ENCODE measurements at places on chromosomes 12 and 14. TPM values are rescaled to one million over a fixed set of nuclear protein-coding genes. Genes with fewer than 3 reads are reported as not detected.

DNA sequence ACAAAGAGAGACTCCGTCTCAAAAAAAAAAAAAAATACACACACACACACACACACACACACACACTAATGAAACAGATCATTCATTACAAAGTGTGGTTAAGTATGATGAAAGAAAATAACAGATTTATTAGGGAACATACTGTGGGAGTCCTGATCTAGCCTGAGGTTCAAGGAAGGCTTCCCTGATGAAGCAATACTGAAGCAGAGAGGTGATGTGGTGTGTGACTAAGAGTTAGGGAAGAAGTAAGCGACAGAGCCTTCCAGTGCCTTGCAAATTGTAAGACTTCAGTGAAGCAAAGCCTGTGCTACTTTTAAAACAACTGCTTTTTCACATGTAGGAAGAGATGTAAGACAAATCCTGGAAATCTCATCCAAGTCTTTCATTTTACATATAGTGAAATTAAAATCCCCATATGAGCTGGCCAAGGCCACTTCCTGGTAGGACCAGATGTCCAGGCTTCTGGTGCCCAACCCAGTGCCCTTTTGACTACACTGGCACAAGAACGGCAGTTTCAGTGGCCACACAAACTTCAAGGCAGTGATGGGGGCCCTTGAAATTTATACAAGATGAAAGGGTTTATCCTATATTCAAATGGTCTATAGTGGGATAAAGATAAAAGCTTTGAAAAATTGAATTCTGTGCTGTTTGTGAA is 86.2 kb downstream of the STON2 start:
- no peaks in the 10 kb centered on the region for H3K36me3 ChIP-seq

DNA sequence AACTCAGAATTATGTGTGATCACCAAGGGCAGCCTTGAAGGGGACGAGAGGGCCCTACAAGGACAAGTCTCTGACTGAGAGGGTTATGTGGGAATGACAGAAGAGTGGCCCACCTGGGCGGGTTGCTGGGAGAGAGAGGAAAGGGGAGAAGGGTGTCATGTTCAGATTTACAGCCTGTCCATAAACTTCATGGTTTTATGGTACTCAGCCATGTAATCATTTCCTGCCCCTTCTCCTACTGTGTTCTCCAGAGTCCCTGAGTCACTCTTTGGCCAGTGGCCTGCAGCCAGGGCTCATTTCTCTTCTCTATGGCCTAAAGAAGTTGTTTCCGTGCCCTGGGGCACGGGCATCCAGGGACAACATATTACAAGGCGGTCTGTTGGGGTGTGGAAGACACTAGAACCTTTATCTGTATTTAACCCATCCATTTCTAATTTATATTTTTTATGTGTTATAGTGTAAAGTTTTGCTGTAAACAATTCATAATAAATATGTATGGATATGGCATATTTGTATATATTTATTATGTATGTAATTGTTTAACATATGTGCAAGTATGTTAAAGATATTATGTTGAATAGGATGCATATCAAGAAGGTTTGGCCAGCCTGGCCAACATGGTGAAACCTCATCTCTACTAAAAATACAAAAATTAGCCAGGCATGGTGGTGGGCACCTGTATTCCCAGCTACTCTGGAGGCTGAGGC is 26.9 kb downstream of the DDX47 start:
- no peak for ATAC-seq
- H3K4me3 ChIP-seq, result no peak overlapping the region
- H3K27ac ChIP-seq, result no peak overlapping the region
- H3K36me3 ChIP-seq, result no peaks in the 10 kb centered on the region
- H3K4me1 ChIP-seq, result no peaks in the 10 kb centered on the region
- H3K27me3 ChIP-seq, result no peaks in the 10 kb centered on the region

DNA sequence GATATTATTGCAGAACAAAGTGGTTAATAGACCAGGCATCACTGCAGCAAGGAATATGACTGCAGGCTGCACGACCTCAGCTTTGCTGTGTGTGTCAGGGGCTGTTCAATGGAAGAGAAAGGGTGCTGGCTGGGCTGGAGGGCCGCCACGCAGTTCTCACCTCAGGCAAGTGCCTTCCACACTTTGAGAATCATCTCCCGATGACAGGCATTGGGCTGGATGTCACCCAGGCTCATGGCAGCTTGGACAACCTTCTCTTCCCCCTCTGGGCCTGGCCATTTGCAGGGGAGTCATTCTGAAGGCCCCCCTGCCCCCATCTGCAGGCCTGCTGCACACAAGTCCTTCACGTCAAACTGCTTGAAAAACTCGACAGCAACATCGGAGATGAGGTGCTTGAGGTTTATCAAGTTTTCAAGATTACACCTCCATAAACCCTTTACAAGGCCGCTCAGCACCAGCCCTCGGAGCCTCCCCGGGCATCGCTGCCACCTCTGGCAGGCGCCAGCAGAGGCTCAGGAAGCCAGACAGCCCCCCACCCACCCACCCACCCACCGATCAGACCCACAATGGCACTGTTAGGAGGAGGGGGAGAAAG is 165.9 kb upstream of the GSC start:
- no peaks in the 10 kb centered on the region for H3K27me3 ChIP-seq
- ATAC-seq, result no peak
- H3K4me1 ChIP-seq, result no peaks in the 10 kb centered on the region
- H3K4me3 ChIP-seq, result no peak overlapping the region

GRCh38 chr12:123533672-123534643 is at the start of gene RILPL1:
RILPL1 (minus strand) TSS chr12:123533719; CDS start chr12:123533482, 237 bp downstream.
- no peaks in the 10 kb centered on the region for H3K27me3 ChIP-seq
- H3K4me3 ChIP-seq, result peak within 1 kb of the TSS; percentile 57
- peak within 1 kb of the TSS; percentile 93 for H3K27ac ChIP-seq
- H3K4me1 ChIP-seq, result no peaks in the 10 kb centered on the region
- H3K36me3 ChIP-seq, result no peaks in the 10 kb centered on the region

Gene GLI1
- total RNA-seq, result 0.15 TPM

All from gastroesophageal sphincter (tissue), 4 donors.